ENCODE measurements at places on chromosomes 7 and 10. TPM values are rescaled to one million over a fixed set of nuclear protein-coding genes. Genes with fewer than 3 reads are reported as not detected.

Gene ANXA8L1
- 0.27 TPM for total RNA-seq

Gene FAM131B
- total RNA-seq, result 4.0 TPM

Gene MRLN
- total RNA-seq, result not detected

Gene FKBP6
- not detected for total RNA-seq

Gene CYP26A1
- 0.49 TPM for total RNA-seq

DNA sequence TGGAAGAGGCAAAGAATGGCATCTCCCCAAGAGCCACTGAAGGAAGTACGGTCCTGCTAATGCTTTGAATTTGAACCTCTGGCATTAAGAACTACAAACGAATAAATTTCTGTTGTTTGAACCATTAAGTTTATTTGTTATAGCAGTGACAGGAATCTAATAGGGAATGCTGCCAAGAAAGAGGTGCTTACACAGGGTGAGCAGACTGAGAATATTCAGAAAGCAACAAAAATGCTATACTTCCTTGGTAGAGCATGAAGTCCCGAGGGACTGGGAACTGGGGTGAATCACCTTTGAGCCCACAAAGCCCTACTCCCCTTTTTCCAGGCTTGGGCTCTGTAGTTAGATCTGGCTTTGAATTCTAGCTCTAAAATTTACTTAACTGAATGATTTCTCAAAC lies 45.0 kb downstream of the PANK1 start:
- peaks cover 14% of the 10 kb centered on the region for H3K4me1 ChIP-seq
- H3K27me3 ChIP-seq, result no peaks in the 10 kb centered on the region
- DNase-seq, result no peak
- H3K36me3 ChIP-seq, result peaks cover 6% of the 10 kb centered on the region
- no peak overlapping the region for H3K27ac ChIP-seq

DNA sequence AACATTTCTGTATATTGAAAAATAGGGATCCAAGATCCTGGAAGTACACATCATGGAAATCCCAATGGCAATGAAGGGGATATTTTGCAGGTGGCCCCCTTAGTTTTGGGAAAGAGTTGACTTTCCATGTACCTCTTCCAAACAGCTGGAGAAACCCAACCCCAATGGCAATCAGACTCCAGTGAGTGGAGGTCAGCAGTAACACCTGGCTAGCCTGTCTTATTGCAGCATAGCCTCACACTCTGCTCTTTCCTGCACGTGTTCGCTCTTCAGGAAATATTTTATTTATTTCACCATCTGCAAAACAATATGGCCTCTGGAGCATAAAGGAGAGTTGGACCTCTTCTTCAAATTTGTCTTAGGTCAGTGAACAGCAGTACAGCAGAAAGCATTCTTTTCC lies 340.0 kb upstream of the NRP1 start:
- no peak overlapping the region for H3K4me3 ChIP-seq
- H3K36me3 ChIP-seq, result no peaks in the 10 kb centered on the region
- no peak overlapping the region for H3K27ac ChIP-seq
- no peaks in the 10 kb centered on the region for H3K27me3 ChIP-seq
- H3K4me1 ChIP-seq, result peaks cover 16% of the 10 kb centered on the region

DNA sequence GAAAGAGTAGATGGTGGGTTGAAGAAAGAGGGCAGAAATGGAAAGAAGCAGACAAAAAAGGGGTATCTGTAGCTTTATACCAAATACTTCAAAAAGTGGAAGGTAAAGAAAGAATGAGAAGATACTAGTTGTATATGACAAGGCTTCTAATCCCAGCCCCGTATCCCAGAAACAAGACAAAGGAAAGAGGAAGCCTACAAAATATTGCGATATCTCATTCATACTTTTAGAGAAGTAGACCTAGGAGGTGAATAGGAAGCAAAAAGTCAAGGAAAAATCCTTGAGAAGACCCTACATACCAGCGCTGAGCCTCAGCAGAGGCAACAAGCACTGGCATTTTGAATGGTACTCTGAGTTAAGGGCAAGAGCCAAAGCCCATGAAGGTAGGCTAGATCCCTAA lies 26.6 kb downstream of the PHTF2 start:
- no peak overlapping the region for H3K4me3 ChIP-seq
- H3K36me3 ChIP-seq, result peaks cover 22% of the 10 kb centered on the region
- H3K4me1 ChIP-seq, result peaks cover 16% of the 10 kb centered on the region
- H3K27ac ChIP-seq, result no peak overlapping the region
- no peaks in the 10 kb centered on the region for H3K27me3 ChIP-seq

DNA sequence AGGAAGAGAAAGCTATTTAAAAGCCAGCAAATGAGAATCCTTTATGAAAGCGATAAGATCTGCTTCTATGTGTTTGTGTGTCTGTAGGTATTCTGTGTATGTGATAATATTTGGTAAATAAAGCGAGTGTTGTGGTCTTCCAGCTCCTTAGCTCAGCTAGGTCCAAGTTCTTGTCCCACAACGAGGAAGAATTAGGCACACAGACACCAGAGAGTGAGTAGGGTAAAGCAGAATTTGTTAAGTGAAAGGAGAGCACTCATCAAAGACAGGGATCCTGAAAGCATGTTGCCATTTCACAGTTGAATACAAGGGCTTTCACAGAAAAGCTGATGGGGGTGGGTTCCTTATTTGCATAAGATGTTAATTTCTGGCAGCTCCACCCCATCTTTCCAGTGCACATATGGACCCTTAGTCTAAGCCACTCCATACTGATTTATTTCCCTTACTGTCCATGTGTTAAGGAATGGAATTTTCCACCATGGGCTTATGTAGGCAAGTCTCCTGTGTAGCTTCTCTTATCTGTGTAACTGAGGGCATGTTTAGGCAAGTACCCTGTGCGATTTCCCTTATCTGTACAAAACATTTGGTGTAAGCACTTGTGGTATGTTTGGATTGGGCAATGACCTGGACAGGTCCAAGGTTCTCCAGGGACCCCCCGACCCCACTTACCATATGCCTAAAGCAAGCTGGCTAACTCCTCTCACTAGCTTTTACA lies 165.9 kb upstream of the VIPR2 start:
- no peak overlapping the region for H3K27ac ChIP-seq
- no peak for DNase-seq
- no peaks in the 10 kb centered on the region for H3K36me3 ChIP-seq
- peaks cover 2% of the 10 kb centered on the region for H3K27me3 ChIP-seq

GRCh38 chr10:44924261-44925040 lies 13.3 kb downstream of the TMEM72 start:
- H3K27me3 ChIP-seq, result peaks cover 9% of the 10 kb centered on the region
- no peaks in the 10 kb centered on the region for H3K4me1 ChIP-seq
- peaks cover 2% of the 10 kb centered on the region for H3K36me3 ChIP-seq
- no peak for DNase-seq
- no peak overlapping the region for H3K27ac ChIP-seq

GRCh38 chr10:77774940-77775391 lies 137.4 kb upstream of the KCNMA1 start:
- peaks cover 15% of the 10 kb centered on the region for H3K36me3 ChIP-seq
- peaks cover 7% of the 10 kb centered on the region for H3K4me1 ChIP-seq
- no peaks in the 10 kb centered on the region for H3K27me3 ChIP-seq
- no peak for DNase-seq

- peaks cover 3% of the 10 kb centered on the region for H3K4me1 ChIP-seq
- no peak overlapping the region for H3K27ac ChIP-seq
- H3K27me3 ChIP-seq, result peaks cover 11% of the 10 kb centered on the region
- no peaks in the 10 kb centered on the region for H3K36me3 ChIP-seq
- H3K4me3 ChIP-seq, result no peak overlapping the region
Observed at GRCh38 chr7:34759477-34760125, 101.6 kb downstream of the NPSR1 start.

- H3K36me3 ChIP-seq, result peaks cover 2% of the 10 kb centered on the region
- no peak overlapping the region for H3K27ac ChIP-seq
- DNase-seq, result no peak
- H3K4me3 ChIP-seq, result no peak overlapping the region
- H3K4me1 ChIP-seq, result peaks cover 44% of the 10 kb centered on the region
Observed at GRCh38 chr7:74584160-74584954, 73.2 kb upstream of the GTF2I start.

DNA sequence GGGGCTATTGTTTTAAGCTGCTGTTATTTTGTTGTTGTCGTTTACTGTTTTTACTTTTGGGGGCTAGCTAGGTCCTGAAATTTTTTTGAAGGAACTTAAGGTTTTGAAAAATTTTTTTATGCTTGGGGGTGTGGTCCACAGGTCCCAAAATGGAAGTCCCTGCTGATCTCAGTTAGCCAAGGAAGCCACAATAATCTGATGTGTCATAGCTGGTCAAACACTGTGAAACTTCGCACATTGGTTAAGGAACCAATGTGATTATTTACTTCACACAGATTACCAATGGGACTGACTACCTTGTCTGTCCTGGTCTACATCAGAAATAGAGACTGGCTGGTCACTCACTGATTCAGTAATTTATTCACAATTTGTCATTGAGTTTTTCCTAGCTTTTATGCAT lies 29.5 kb upstream of the HYCC1 start:
- no peaks in the 10 kb centered on the region for H3K27me3 ChIP-seq
- no peak overlapping the region for H3K4me3 ChIP-seq
- no peak overlapping the region for H3K27ac ChIP-seq
- no peak for DNase-seq

- H3K36me3 ChIP-seq, result no peaks in the 10 kb centered on the region
- DNase-seq, result no peak
- H3K27me3 ChIP-seq, result no peaks in the 10 kb centered on the region
- H3K4me3 ChIP-seq, result no peak overlapping the region
Observed at GRCh38 chr7:118844748-118845147, 620.2 kb downstream of the ANKRD7 start.

DNA sequence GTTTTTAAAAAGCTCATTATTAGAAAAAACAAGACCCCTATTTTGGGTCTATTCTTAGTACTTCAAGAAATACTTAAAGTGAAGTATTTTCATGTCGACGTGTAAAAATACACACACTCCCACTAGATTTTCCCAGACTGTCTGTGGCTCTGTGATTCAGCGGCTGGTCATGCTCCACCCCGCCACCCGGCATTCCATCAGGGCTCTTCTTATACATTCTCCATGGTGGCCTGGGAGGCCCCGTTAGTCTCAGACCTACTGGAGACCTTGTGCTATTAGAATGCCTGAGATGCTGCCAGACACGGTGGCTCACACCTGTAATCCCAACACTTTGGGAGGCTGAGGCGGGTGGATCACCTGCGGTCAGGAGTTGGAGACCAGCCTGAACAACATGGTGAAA lies 13.1 kb downstream of the TECPR1 start:
- DNase-seq, result no peak
- H3K27me3 ChIP-seq, result no peaks in the 10 kb centered on the region
- peaks cover 28% of the 10 kb centered on the region for H3K4me1 ChIP-seq
- peak overlapping the region; percentile 99 for H3K27ac ChIP-seq
- peaks cover 17% of the 10 kb centered on the region for H3K36me3 ChIP-seq

DNA sequence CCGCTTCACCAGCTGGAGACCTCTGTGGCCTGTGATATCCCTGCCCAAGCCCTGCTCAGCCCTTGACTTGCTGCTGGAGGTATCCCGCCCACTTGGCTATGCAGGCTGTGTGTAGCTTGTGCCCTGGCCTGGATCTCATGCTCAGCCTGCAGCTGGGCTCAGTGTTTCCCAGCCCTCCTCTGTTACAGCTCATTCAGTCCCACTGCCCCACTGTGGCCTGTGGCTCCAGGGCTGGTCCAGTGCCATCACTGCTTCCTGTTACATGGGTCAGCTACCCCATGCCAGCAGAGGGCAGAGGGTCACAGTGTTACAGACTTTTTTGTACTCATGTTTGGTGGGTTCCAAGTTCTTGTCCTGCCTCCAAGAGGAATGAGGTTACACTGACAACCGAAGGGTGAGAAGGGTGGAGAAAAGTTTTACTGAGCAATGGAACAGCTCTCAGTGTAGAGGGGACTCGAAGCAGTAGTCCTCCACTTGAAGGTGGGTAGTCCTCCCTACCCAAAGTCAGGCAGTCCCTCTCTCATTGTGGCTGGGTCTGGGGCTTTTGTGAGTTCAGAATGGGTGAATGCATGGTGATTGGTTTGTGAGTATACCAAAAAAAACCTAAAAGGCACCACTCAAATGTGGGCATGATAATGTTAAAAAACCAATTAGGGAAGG lies 100.4 kb downstream of the ANKRD7 start:
- H3K36me3 ChIP-seq, result no peaks in the 10 kb centered on the region
- peaks cover 5% of the 10 kb centered on the region for H3K27me3 ChIP-seq
- H3K4me1 ChIP-seq, result no peaks in the 10 kb centered on the region
- peak; percentile 83 for DNase-seq
- H3K27ac ChIP-seq, result no peak overlapping the region

- H3K27me3 ChIP-seq, result no peaks in the 10 kb centered on the region
- H3K4me1 ChIP-seq, result peaks cover 11% of the 10 kb centered on the region
- H3K27ac ChIP-seq, result no peak overlapping the region
- H3K36me3 ChIP-seq, result no peaks in the 10 kb centered on the region
Observed at GRCh38 chr7:145474009-145474686, 638.3 kb upstream of the TPK1 start.

DNA sequence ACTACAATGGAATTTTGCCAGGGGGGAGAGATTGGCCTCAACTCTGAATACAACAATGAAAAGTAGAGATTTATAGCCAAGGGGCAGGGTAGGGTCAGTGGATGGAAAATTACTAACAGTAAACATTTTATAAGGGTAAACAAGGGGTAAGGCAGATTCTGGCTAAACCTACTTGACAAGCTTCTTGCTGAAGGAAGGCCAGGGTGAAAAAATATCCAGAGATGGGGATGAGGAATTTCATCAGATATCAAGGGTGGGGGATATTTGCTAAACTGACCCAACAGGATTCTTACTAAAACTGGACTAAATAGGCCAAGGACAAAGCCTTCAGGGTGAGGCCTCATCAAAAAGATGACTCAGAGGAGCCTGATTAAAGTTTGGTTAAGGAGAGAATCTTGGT lies 156.3 kb downstream of the RTKN2 start:
- H3K4me3 ChIP-seq, result no peak overlapping the region
- no peak overlapping the region for H3K27ac ChIP-seq
- no peak for DNase-seq
- H3K4me1 ChIP-seq, result peaks cover 8% of the 10 kb centered on the region
- no peaks in the 10 kb centered on the region for H3K27me3 ChIP-seq
- no peaks in the 10 kb centered on the region for H3K36me3 ChIP-seq

GRCh38 chr10:5525561-5526341 lies 990 bp downstream of the CALML3 start:
- H3K36me3 ChIP-seq, result no peaks in the 10 kb centered on the region
- H3K27me3 ChIP-seq, result no peaks in the 10 kb centered on the region
- no peaks in the 10 kb centered on the region for H3K4me1 ChIP-seq
- peak; percentile 77 for DNase-seq
- no peak overlapping the region for H3K4me3 ChIP-seq
- H3K27ac ChIP-seq, result no peak overlapping the region

GRCh38 chr7:46772776-46773175 lies 809.1 kb downstream of the TNS3 start:
- H3K36me3 ChIP-seq, result peaks cover 3% of the 10 kb centered on the region
- no peak overlapping the region for H3K4me3 ChIP-seq
- DNase-seq, result no peak
- peaks cover 24% of the 10 kb centered on the region for H3K4me1 ChIP-seq
- peak overlapping the region; percentile 42 for H3K27ac ChIP-seq
- no peaks in the 10 kb centered on the region for H3K27me3 ChIP-seq

DNA sequence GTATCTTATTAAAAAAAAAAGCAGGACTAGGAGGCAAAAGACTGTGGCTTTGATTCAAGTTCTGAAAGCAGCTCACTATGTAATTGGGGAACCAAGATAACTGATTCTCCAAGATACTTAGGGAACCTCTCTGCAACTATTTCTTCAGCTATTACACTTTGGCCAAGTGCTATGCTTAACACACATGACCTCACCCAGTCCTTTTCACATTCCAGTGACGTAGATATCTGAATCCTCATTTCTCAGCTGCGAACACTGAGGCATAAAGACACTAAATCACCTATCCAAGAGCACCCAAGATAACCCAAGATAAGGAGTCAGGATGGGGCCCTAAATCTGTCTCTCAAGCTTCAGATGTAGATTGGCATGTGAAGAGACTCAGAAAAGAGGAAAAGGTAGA lies 133.6 kb downstream of the GLI3 start:
- no peak overlapping the region for H3K27ac ChIP-seq
- H3K4me1 ChIP-seq, result peaks cover 17% of the 10 kb centered on the region
- no peak for DNase-seq
- H3K27me3 ChIP-seq, result no peaks in the 10 kb centered on the region
- no peaks in the 10 kb centered on the region for H3K36me3 ChIP-seq
- no peak overlapping the region for H3K4me3 ChIP-seq

Measured in chondrocyte (in vitro differentiated cells).